Amniotic stem cell (primary cell): ENCODE measurements at places on chromosomes 3 and 15.
A peak's percentile ranks its signal among the peaks of the same experiment; 100 is the strongest.

DNA sequence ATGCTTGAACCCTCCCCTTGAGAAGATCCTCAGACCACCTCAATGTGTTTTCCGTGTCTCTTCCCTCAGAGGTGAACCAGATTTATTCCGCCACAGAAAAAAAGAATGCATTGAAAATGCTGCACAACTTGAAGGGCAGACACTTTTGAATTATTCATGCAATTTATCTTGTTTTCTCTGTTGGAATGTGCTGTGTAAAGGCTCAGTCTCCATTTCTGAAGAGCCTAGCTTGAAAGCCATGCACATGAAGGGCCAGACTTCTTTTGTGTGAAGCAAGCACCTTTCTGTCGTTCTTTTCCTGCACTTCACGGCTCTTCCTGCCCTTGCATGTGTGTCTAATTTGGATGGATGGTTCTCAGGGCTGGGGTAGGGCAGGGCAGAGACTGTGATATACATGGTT lies 79.0 kb upstream of the ATP13A5 start:
- no peak for DNase-seq

DNA sequence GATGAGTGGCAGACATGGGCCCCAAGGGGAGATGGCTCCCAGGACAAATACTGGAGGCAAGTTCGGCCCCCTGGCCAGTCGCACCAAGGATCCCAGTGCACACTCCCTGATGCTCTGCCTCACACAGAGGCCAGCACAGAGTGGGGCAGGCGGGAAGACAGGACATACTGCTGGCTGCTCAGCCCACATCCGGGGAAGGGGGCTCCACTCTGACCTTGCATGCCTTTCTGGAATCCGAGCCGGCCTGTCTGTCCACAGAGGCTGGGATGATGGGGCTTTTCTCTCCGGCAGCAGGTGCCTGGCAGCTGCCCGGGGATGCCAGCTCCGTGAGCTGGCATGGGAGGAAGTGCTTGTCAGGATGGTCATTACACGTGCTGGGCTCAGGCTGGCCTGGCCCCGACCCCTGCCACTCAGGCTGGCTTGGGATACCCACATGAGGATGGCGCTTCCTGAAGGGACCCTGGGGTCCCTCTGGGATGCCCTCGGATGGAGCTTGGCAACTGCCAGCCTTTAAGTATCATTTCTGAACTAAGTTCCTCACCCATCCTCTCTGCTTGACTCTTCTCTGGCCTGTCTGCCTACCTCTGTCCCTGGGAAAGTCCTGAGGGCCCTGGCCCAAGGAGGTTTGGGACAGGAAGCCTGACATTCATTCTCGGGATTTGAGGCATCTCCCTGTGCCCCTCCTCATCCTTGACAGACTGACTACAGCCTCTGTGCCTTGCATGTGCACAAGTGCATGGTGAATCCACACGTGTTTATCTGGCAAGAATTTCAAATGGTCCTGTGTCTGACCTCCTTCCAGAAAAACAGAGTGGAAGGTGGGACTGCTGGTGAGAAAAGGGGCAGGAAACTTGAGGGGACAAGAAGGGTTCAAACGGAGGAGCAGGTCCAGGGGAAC lies 46.5 kb downstream of the EXOG start:
- no peak for DNase-seq

DNA sequence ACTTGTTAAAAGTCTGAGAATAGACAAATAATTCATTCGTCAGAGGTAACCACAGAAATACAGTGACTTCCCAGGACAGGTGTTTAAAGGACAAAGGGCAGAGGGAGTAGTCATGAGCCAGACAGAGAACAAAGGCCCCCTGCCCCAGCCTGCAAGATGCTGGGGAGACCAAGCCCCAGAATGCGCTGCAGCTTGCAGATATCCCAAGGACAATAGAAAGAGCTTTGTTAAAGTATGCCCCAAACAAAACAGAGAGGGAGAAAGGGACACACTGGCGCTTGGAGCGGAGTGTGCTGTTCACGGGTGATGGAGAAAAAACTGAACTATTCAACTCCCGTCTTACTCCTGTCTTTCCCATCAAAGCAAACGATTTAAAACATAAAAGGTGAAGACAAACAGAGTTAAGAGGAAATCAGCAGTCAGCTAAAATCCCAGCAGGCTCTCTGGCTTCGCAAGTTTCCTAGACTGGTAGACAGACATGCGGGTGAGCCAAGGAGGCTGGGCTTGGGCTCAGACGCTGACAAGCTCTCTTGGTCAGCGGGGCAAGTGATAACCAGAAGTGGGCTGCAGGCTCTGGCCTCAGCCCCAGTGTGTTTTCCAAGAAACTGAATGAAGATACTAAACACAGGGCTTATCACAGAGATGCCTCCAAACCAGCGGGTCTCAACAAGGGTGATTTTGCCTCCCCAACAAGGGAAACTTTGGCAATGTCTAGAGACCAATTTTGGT lies 130.1 kb downstream of the UACA start:
- no peak for DNase-seq

DNA sequence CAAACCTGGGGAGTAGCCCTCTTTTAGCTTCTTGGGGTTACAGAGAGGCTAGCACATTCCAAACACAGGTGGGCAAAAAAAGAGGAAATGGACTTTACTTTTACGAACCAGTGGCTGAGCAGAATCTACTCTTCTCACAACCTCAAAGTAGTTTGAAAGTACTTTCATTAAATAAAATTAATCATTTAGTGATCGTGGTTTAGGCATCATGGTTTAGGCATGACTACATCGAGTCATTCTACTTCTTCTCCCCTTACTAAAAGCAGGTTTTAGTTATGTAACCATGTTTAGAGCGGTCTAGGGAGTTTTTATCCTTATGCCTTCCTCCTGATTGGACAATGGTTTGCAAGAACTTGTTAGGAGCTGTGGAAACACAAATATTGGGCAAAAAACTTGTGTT lies 2.5 kb upstream of the GREM1 start:
- DNase-seq: no peak

- no peak for DNase-seq
These were observed 140.8 kb downstream of the ADAM10 start for GRCh38 chr15:58608711-58609110.

DNA sequence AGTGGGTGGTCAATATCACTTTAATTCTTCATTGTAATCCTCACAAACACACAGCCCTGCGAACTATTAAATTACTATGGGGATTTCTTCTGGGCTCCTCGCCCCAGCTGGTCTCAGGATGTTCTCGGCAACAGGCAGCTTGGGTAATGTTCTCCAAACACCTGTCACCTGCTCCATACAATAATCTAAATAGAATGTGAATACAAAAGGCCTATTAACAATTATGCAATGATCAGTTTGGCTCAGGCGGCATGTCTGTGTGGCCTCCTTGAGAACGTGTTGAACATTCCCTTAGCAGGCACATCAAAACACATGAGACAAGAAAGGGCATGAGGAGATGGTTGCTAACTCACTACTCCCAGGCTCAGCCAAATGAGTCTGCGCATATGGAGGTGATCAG lies 158.6 kb upstream of the KBTBD8 start:
- no peak for DNase-seq

DNA sequence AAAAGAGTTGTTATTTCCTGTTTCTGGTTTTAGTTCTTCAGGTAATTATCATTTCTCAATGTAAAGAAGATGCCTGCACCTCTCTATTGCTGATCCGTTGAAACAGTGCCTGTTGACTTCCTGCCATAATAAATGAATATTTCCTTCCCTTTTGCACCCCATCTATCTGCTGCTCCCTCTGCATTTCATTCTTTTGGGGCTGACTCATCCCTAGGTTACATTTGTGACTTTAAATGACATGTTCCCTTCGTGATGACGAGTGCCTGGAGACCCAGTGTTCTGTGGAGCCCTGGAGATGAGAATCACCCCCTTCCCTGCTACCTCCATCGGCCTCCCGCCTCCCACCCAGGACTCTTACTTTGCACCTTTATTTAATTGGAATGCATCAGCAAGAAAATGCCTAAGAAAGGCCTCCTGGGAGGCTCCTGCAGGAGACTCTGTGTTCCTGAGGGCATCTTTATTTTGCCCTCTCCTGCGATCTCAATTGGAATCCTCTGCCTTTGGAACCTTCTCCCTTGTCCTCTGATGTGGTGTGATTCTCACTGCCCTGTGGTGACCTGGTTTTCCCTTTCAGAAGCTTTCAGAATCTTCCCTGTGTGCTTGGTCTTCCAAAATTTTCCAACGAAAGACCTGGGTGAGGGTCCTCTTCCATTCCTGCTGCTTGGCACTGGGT lies 13.7 kb downstream of the LRRK1 start:
- no peak for DNase-seq

GRCh38 chr3:66938338-66938963 lies 59.7 kb upstream of the KBTBD8 start:
- peak; percentile 17 for DNase-seq

DNA sequence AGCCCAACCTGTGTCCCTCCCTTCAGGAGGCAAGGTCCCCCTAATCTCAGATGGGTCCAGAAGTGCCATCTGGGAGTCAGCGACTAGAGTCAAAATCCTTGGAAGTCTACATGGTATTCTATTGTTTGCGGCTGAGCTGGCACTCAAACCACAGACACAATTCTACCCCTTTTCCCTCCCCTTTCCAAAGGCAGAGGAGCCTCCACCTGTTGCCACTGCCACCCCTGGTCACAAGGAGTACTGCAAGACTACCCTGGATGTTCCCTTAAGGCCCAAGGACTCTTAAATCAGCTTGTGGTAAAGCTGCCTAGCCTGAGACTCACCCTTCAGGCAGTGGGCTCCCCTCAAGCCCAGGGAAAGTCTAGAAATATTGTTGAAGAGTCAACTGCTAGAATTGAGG lies 4.3 kb upstream of the OR5H6 start:
- no peak for DNase-seq

GRCh38 chr15:101652786-101653430 lies 727 bp upstream of the TM2D3 start:
- no peak for DNase-seq

- DNase-seq: no peak
These were observed 9.9 kb upstream of the NUDT16 start for GRCh38 chr3:131371688-131372066.

DNA sequence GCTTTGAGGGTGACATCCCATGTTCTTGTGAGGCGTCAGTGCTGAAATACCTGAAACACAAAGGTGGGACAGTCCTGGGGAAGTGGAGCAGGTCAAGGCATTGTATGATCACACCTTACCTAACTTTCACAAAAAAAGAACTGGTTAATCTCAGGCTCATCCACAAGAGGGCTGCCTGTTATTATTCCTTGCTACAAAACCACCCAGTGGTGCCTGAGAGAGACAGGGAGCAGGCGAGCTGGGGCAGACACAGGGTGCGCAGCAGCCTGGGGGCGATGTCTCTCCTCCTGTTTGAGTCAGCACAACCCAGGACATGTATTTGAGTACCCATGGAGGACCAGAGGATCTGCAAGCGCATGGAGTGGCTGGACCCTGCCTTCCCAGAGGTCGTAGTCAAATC lies 316.8 kb upstream of the ATP10A start:
- DNase-seq: no peak

- DNase-seq: no peak
These were observed 35.4 kb downstream of the FXR1 start for GRCh38 chr3:180947761-180948390.

DNA sequence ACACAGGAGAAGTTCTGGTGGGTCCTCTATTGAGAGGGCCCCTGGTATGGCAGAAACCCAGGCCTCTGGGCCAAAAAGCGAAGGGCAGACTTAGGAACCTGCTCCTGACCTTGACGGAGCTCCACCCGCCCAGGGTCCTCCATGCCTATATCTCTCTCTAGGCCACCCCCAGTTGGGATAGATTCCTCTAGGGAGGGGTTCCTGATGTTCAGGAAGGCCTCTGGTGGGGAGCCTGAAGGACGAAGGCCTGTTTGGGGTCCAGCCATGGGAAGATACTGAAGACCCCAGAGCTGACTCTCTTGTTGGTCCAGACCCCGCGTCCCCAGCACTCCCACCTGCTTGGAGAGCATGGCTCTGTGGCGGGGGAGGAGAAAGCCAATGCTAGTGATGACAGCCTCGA lies 104.2 kb downstream of the CORO2B start:
- DNase-seq: no peak

DNA sequence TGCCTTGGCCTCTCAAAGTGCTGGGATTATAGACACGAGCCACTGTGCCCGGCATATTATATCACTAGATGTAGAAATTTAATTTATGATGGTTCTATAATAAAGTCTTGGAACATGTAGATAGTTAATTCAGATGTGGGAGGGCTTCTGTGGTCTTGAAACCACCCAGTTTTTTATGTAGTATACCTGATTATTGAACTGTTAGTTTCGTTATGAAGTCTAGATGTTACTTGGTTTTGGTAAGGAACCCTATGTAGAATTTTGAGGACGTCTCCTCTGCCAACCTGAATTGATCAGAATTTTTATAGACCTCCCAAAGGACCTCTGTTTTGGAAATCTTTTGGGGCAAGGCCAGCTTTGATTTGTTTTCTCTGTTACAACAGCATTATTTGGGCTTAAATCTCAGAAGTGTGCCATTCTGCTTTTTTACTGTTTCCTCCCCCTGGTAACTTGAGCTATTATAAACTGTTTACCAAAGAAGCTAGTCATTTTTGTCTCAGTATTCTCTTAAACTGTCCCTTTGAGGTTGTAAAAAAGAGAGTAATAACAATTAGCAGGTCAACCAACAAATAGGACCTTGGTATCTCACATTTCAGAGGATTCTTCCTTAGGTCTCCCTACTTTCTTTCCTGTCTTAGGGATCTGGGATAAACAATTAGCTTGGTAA lies 20.8 kb downstream of the AKAP13 start:
- no peak for DNase-seq

- DNase-seq: no peak
These were observed 38.5 kb upstream of the TFRC start for GRCh38 chr3:196120291-196120951.

DNA sequence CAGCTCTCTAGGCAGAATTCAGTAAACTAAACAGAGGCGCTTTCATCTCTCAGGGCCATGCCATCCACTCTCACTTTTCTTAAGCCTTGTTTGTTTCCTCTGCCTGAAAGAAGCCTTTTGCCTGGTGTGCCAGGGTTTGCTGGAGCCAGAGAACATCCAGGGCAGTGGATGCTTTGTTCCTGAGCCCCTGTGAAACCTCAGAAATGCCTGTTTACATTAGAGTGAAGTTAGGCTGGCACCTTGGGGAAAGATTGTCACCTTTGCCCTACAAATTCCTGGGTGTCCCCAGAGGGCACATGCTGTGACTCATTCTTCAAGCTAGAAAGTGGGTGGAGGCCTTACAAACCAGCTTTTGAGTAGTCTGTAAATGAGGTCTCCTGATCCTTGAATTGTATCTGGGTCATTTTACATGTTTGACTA lies 10.7 kb upstream of the TRAK1 start:
- peak; percentile 11 for DNase-seq

GRCh38 chr15:39583596-39584265 lies 2.9 kb downstream of the THBS1 start:
- no peak for DNase-seq

GRCh38 chr3:53196575-53197407 lies 35.8 kb downstream of the PRKCD start:
- DNase-seq: no peak

- no peak for DNase-seq
These were observed 32.9 kb downstream of the GTF2E1 start for GRCh38 chr3:120775411-120775810.
